ENCODE measurements at places on chromosomes 12 and 14. TPM values are rescaled to one million over a fixed set of nuclear protein-coding genes. Genes with fewer than 3 reads are reported as not detected.

PPHLN1 gene
- 58.8 TPM for polyA plus RNA-seq

CYP27B1 gene
- polyA plus RNA-seq, result 0.86 TPM

GPRC5D gene
- polyA plus RNA-seq, result 0.32 TPM

GRCh38 chr12:117661471-117661870 is 300.0 kb upstream of the NOS1 start:
- no peak for DNase-seq

- DNase-seq, result no peak
These were observed 36.5 kb downstream of the SSH1 start for GRCh38 chr12:108820707-108821406.

DNA sequence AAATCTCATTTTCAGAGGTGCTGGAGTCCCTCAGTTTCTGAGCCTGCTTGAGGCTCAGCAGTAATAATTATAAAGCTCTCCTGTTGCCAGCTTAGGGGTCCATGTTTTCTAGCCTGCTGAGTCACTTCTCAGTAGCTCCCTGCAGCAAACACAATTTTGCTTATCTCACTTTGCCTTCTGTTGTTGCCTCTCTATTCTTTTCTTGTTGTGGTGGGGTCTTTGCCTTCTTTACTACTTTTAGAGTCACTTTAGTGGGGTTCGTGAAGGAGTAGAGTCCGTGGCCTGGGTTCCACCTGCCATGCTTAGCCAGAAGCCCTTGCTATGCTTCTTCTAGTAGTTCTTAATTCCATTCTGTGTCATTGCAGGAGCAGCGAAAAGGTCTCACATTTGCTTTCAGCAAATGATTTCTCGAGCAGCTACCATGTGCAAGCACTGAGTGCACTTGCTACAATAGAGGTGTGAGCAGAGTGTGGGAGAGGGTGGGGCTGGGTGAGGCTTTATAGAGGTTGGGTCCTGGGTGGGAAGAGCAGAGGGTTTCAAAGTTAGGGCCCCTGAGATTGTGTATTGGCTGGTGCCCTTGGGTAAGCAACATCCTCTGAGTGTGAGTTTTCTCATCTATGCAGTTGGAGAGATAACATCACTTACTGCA is 114.3 kb downstream of the ADCK1 start:
- no peak for DNase-seq

- DNase-seq, result no peak
These were observed 169.1 kb downstream of the TSPAN9 start for GRCh38 chr12:3246253-3246652.

- no peak for DNase-seq
These were observed 21.9 kb downstream of the CNOT2 start for GRCh38 chr12:70265132-70265531.

DNA sequence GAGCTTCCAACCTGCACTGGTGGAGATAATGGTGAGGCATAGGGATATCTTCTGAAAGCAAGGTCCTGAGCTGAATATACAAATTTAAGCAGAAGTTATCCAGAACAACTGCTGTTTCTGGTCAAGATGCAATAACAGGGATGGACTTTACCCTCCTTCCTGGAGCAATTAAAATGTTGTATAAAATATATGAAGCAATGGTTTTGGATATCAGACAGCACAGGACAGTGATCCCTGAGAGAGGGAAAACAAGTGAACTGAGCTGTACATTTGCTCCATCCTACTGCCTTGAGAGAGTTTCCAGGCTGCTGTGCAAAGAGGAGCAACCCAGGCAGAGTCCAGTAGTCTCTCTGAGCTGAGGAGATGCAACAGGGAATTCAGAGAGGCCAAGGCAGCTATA is 36.0 kb upstream of the CTDSP2 start:
- no peak for DNase-seq

DNA sequence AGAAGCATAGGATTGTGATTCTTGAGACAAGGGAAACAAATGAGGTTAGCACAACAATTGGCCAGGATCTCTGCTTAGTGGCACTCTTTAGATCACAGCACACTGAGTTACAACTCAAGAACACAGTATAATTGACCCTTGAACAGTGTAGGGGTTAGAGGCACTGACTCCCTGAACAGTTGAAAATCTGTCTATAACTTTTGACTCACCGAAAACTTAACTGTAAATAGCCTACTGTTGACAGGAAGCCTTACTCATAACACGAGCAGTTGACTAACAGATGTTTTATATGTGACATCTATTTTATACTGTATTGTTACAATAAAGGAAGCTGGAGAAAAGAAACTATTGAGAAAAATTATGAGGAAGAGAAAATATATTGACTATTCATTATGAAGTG is 296.1 kb downstream of the RERGL start:
- no peak for DNase-seq

- no peak for DNase-seq
These were observed 117.2 kb upstream of the ATP2B1 start for GRCh38 chr12:89825591-89826449.

- DNase-seq, result no peak
These were observed 4.3 kb upstream of the BRMS1L start for GRCh38 chr14:35821564-35822411.

DNA sequence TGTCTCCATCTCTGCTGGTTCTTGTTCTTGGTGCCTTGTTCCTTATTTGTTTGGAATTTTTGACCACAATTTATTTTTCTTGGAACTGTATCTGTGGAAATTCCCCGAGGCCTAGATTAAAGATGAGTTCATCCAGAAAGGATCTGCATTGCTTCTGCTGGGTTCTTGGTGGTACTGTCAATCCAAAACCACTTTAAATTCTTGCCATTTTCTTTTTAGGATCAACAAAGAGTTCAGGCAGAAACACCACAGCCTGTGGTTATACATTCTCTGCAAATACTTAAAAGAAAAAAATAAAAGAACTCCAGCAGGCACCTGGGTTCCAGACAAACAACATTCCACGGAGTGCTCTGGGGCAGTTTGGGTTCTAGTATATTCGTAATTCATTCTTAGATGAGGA is 6.0 kb upstream of the VAMP1 start:
- DNase-seq, result no peak

DNA sequence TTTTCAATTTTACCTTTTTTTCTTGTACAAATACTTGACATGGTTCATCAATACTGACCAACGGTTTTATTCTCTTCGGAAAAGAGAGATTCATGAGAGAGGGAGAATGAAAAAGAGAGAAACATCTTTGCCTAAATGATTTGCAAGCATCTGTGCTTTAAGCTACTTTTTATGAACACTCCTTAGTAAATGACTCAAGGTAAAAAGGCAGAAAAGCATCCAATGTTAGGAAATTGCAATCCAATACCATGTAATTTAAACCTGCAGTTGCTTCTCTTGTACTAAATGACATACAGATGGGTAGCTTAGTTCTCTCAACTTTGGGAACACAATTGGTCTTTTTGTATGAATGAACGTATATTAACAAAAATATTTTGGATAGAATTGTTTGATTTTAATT is 46.1 kb downstream of the MSRB3 start:
- no peak for DNase-seq

DNA sequence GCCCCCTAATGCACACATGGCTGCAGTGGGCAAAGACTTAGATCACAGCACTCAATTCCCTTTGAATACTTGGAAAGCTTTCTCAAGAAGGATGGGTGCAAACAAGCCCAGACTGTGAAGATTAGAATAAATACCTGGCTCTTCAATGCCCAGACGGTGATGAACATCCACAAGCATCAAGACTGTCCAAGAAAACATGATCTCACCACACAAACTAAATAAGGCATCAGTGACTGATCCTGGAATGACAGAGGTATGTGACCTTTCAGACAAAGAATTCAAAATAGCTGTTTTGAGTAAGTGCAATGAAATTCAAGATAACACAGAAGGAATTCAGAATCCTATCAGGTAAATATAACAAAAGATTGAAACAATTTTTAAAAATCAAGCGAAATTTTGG is 43.8 kb upstream of the ZDHHC17 start:
- DNase-seq, result no peak

- DNase-seq, result peak; percentile 54
These were observed 26.6 kb upstream of the MDM1 start for GRCh38 chr12:68358532-68359485.

DNA sequence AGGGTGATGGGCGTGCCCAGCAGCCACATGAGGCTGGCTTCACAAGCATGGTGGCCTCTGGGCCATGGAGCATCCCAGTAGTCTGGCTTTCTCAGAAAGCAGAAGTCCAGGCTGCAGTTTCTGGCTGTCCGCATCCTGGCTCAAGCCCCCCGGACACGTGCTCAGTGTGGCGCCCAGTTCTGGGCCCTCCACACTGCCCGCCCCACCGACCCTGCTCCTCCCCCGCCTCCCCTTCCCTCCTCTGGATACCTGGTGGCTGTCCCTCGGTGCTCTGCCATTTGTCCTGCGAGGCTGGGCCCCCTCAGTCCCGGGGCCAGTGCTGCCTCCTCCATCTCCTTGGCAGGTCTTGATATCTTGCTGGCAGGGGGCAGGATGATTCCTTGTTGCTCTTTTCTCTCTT is 31.6 kb downstream of the LRCOL1 start:
- no peak for DNase-seq

DNA sequence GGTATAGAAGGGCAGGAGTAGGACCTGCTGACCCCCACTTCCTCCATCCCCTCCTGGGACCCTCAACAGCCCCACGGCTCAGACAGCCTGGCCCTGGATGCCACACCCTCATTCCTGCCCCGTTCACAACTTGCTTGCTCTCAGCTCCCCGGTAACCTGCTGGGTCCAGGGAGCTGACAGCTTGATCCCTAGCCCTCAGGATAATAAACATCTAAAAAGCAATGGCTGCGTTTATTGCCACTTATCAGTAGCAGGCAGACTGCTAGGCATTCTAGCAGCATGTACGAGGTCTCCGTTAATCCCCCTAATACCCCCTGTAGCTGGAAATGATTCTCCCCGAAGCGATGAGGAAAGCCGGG is 24.3 kb upstream of the RPLP0 start:
- no peak for DNase-seq

DNA sequence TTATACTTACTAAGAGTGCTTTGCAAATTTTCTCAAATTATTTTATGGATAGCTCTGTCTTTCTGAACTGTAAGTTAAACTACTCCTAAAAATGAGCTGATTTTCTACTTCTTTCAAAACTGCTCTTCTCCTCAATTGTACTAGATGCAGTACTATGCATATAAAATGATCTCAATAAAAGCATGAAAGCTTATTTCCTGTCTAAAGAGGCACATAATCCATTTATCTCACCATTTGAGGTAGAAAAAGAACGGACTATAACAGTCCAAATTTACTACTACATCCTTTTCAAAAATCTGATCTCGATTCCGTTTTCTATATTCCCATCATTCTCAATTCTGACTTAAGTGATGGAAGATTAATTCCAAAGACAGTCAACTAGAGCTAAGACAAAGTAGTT is 14.4 kb downstream of the SLIRP start:
- no peak for DNase-seq

DNA sequence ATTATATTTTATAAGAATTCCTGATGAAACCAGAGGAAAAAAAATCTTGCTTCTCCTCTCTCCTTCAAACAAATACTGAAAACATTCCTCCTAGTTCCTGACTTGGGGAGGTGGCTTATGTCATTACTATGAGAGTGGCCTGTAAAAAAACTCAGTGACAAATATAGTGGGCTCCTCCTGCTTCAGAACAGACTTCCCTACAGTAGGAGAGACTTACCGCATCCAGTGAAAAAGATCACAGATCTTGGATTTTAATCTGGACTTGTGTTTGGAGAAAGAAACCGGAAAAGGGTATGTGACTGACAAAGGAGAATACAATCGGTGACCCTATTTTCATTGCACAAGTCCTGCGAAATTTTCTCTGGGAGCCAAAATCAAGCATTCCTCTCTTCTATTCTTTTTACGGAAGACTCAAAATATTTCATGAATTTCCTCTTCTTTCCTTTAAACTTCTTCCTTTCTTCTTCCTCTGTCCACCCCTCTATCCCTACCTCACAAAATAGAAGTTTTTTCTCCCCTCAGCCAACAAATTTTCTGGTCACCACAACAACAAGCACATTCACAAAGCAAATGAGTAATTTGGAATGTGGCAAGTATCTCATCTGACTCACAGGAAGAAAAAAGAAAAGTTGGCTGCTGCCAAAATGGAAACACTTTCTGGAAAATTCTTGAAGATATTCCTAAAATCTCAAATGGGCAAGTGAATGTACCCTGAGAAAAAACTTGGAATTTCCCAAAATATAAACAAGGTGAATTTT is 185.1 kb upstream of the CDKN3 start:
- no peak for DNase-seq

DNA sequence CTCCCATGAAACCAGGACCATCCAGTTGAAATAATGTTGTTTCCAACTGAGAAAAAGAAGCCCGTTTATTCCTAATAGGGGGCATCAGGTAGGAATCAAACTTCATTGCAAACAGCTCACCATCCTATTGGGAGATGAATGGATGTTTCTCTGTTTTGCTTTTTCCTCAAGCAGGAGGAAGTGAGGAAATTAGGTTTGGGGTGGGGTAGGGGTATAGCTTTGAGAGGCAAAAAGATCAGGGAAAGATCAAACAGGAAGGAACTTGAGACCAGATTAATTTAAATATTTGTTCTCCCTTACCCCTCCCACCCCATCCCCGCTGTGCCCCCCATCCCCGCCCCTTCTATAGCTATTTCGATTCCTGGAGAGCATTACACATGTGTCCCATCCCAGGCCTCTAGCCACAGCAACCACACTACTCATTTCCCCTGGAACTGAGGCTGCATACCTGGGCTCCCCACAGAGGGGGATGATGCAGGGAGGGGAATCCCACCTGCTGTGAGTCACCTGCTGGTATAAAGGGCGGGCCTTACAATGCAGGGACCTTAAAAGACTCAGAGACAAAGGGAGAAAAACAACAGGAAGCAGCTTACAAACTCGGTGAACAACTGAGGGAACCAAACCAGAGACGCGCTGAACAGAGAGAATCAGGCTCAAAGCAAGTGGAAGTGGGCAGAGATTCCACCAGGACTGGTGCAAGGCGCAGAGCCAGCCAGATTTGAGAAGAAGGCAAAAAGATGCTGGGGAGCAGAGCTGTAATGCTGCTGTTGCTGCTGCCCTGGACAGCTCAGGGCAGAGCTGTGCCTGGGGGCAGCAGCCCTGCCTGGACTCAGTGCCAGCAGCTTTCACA is at the start of gene IL23A:
IL23A (plus strand) TSS at position 577 of the 850 bp plus-strand sequence; CDS start at position 738, 161 bp downstream.
- no peak for DNase-seq

DNA sequence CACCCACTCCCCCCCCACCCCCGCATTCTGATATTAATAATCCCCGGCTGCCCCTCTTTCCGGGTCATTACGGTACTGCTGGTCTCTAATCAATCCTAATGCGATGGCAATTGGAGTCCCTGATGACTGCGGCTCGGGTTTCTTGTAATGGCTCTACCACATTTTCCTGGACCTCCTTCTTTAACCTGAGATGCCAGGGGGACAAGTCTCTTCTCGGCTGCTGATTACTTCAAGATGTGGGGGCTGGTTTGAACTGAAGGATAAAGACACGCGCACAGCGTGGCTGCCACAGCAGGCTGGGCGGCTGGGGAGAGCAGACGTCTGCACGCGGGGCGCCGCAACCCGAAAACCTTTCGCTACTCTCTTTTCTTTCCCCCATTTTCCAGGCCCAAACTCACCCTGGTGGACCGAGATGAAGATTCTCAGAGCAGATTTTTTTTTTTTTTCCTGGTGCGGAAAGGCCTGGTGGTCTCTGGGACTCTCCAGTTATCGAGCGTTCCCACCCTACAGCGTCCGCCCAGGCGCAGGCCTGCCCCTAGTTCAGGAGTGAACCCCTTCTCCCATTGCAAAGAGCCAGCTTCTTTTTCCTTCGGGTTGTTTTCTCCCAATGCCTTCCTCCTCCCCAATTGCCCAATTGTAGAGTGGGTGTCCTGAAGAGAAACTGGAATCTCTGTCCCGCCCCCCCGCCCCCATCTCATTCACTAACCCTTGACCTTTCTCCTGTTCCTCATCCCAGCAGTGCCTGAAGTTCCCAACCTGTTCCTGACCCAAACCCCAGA is 6.0 kb upstream of the SIX1 start:
- DNase-seq, result no peak

- no peak for DNase-seq
These were observed 1.3 kb downstream of the DDN start for GRCh38 chr12:48997719-48998496.
